ENCODE measurements at places on chromosomes 11 and 22. TPM values are rescaled to one million over a fixed set of nuclear protein-coding genes. Genes with fewer than 3 reads are reported as not detected.

The SYT8 gene
- 0.26 TPM for total RNA-seq

The SLC22A8 gene
- total RNA-seq = not detected

The SLC37A2 gene
- 0.16 TPM for total RNA-seq

The SPDYC gene
- total RNA-seq = not detected

The HIC2 gene
- total RNA-seq = 2.7 TPM

All from A549 treated with Mapracorat at 1 μM for 4 hours (cell line).